ENCODE measurements at places on chromosomes 11 and 22.

GRCh38 chr22:30881361-30882183 is 87.0 kb downstream of the MORC2 start:
- DNase-seq = no peak

DNA sequence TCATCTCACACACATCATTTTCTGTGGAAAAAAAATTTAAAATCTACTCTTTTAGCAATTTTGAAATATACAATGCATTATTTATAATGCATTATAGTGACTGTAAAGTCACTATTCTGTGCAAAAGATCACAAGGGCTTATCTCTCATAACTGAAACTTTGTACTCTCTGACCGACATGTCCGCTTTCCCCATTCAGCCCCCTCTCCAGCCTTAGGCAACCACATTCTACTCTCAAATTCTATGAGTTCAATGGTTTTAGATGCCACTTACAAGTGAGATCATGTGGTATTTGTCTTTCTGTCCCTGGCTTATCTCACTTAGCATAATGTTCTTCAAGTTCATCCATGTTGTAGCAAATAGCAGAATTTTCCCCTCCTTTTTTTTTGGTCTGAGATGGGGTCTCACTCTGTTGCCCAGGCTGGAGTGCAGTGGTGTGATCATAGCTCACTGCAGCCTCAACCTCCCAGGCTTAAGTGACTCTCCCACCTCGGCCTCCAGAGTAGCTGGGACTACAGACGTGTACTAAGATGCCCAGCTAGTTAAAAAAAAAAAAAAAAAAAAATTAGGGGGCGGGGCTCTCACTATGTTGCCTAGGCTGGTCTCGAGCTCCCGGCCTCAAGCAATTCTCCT is 44.5 kb downstream of the SYN3 start:
- DNase-seq = no peak

DNA sequence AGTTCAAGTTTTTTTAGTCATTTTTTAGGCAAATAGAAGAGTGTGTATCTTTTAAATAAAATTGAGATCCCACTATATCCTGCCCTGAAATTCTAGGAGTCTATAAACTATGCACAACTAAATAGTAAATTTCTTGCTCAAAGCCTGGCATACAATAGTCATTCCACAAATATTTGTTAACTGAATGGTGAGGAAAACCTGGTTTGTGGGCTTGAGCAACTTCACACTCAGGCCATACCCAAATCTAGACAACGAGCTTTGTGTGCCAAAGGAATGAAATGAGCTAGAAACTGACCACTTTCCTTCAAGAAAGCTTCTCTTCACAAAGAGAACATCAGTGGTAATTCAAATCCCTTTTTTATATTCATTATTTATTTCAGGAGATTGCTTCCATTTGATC is 39.6 kb upstream of the AMOTL1 start:
- no peak for DNase-seq

- peak; percentile 21 for DNase-seq
Measured at GRCh38 chr11:15216678-15217077, 102.0 kb downstream of the INSC start.

DNA sequence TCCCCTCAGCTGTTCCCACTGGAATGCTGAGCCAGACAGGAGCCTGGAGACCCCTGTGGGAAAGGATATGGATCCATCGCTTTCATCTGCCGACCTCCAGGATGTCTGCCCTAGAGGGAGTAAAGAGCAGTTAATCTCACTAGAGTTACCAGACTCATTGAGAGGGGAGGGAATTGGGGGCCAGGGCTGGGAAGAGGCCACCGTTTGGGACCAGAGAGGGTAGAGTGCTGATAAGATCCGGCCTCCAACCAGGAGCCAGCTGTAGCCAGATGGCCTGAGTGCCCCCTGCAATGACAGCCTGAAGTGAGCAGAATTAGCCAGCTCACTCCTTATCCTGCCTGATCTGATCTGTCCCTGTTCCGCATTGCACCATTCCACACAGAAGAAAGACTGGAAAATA is 3.7 kb upstream of the APLNR start:
- DNase-seq = no peak

- DNase-seq = no peak
Measured at GRCh38 chr11:29449281-29450074, 567.4 kb downstream of the KCNA4 start.

DNA sequence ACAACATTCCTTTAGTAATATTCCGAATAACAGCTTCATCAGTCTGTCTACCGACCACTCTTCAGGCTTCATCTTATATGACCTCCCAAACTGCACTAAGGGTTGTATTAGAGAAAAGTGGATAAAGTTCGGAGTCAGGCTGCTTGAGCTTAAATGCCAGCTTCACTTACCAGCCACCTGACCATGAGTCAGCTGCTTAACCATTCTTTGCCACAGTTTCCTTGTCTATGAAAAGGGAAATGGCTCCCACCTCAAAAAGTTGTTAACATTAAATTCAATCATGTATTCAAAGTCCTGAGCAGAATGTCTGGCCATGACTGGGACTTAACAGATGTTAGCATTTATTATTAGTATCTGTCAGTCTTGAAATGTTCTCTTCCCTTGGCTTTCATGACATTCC is 20.9 kb downstream of the LIMK2 start:
- no peak for DNase-seq

GRCh38 chr11:111906680-111907079 is 4.9 kb downstream of the CRYAB start:
- no peak for DNase-seq

- no peak for DNase-seq
Measured at GRCh38 chr11:28704801-28705200, 596.6 kb downstream of the METTL15 start.

DNA sequence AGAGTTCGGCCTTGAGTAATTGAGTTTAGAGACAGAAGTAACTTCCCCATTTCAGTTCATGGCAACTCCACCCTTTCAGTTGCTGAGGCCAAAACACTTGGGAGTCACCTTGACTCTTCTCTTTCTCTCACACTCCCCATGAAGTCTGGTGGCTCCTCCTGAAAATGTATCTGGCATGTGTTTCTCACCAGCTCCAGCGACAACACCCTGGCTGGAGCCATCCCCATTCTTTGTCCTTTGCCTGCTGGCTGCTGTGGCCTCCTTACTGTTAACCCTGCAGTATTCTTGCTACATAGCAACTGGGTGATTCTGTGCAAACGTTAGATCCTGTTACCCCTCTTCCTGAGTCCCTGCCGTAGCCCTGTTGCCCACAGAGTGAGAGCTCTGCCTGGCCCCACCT is 23.8 kb downstream of the SLC6A5 start:
- no peak for DNase-seq

GRCh38 chr11:16604794-16605388 is 133.6 kb upstream of the C11orf58 start:
- peak; percentile 19 for DNase-seq

- DNase-seq = no peak
Measured at GRCh38 chr22:29433856-29434255, 4.5 kb upstream of the RFPL1 start.

- DNase-seq = no peak
Measured at GRCh38 chr11:117187007-117187406, 8.5 kb downstream of the SIDT2 start.

DNA sequence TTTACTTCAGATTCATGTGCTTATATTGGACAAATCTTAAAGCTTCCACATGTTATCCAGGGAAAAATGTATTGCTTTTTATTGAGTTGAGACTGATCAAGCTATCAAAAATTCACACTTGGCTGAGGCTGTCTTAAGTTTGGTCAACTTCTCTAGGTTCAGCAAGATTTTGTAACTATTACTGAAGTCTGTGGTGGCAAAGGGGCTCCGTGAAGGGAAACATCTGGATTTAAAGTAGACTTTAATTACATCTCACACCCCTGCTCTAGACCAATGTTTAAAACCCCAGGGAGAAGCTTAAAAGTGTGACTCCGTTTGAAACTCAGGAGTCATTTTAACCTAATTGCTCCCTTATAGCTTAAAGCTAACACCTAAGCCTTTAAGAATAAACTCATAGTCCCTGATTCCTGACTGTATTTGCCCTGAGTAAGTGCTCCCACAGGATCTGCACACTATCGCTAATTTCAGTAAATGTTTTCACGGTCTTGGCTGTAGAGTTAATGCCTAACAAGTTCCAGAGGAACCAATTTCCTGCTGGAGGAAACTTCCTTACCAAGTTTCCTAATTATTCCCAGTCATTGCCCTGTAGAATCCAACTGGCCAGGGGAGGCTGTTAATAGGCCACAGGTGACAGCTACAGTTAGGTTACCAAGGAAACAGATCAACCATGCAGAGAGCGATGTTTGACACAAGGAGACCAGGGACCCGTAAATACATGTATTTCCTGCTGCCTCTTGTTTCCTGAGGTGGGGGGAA is 40.5 kb downstream of the OR10A6 start:
- no peak for DNase-seq

DNA sequence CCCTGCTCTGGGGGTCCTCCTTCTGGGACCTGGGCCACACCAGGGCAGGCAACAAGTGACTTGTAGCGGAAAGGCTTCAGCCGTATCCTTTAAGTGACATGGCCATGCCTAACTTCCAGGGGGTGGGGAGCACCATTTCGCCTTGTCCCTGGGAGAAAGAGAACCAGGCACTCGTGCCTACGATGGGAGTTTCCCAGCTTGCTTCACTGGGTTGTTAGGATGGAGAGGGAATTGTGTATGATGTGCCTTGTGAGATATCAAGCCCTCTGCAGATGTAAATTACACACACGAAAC is 151.4 kb downstream of the CACNA1I start:
- DNase-seq = no peak

DNA sequence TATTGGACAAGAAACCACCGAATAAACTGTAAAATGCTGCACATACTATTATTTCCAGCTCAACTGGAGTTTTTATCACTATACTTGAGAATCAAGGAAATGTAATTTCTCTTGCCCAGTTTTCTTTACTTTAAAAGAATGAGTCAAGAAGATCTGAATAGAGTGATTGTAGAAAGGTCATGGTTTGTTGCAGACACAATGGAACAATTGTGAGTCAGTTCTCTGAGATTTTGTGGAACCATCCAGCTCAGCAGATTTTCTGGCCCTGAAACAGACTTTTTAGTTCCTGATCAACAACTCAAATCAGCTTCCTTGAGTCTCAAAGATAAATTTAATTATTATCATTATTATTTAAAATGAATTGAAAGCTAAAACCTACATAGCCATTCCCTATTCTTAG is 1.3 kb downstream of the TCN1 start:
- no peak for DNase-seq

- DNase-seq = no peak
Measured at GRCh38 chr11:97118614-97119200, 728.9 kb downstream of the JRKL start.

- no peak for DNase-seq
Measured at GRCh38 chr22:47329727-47330650, 567.5 kb downstream of the TBC1D22A start.

- DNase-seq = no peak
Measured at GRCh38 chr22:41257696-41258095, 17.0 kb upstream of the CHADL start.
